ENCODE measurements at places on chromosomes 12 and 14. TPM values are rescaled to one million over a fixed set of nuclear protein-coding genes. Genes with fewer than 3 reads are reported as not detected.
A peak's percentile ranks its signal among the peaks of the same experiment; 100 is the strongest.

SERPINA10 gene
- total RNA-seq = not detected

DNA sequence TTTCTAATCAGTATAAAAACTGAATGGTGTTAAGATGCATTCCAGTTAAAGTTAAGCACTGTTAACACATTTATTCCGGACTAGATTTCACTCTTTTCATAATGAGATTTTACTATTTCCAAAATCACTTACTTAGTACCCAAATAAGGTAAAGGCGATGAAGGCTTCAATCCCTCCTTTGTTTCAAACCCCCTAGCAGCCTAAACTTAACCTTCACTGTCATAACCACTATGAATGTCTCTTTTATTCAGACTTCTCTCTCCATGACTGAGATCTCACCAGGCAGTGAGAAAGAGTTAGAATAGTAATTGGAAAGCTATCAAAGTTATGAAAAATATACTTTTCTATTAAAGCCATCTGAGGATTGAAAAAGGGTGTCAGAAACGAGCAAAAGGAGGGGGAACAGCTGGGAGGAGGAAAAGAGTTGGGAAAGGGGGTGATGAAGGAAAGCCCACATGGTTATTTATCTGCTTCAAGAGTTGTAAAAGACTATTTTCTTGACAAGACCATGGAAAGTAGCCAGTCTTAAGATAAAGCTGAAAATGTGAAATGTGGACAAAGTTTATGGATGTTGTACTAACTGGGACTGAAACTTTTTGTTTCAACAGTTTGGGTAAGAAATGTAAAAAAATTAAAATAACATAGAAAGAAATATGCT is 11.7 kb downstream of the EPS8 start:
- peak; percentile 20 for DNase-seq

- DNase-seq = no peak
Observed at GRCh38 chr12:54700301-54700700, 52.1 kb upstream of the DCD start.

- DNase-seq = no peak
Observed at GRCh38 chr14:81533212-81533535, 479 bp downstream of the SEL1L start.

- no peak for DNase-seq
Observed at GRCh38 chr14:90514015-90514398, 117.2 kb downstream of the CALM1 start.

CIROP gene
- total RNA-seq = 1.0 TPM

LALBA gene
- total RNA-seq = not detected

- DNase-seq = no peak
Observed at GRCh38 chr12:93908264-93908663, 231.1 kb downstream of the CRADD start.

SLC35F4 gene
- total RNA-seq = not detected

DNA sequence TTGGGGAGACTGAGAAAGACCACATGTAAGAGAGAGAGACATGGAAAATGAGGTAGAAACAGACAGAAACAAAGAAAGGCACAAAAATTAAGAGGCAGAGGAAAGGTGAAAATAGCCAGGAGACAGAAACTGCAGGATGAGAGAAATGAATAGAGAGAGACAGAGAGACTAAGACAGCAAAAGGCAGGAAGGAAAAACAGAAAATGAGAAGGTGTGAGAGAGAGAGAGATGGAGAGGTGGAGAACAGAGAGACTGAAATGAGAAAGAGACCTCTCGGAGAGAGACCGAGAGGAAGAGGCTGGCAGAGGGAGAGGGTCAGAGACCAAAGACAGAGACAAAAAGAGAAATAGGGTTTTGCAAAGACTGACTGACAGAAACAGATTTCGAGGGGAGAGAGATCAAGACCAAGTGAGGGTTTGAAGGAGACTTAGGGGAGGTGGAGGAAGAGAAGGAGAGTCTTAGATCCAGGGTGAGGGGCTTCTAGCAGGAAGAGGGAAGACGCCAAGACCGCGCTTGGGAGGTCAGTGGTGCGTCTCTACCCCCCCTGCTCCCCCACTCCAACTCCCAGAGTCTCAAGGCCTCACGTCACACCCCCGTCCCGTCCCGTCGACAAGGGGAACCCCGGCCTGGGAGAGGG is 1.1 kb upstream of the AQP5 start:
- no peak for DNase-seq
